ENCODE measurements at places on chromosomes 5 and 9.

GRCh38 chr9:93815677-93816076 lies 139.5 kb downstream of the BARX1 start:
- DNase-seq, result no peak

DNA sequence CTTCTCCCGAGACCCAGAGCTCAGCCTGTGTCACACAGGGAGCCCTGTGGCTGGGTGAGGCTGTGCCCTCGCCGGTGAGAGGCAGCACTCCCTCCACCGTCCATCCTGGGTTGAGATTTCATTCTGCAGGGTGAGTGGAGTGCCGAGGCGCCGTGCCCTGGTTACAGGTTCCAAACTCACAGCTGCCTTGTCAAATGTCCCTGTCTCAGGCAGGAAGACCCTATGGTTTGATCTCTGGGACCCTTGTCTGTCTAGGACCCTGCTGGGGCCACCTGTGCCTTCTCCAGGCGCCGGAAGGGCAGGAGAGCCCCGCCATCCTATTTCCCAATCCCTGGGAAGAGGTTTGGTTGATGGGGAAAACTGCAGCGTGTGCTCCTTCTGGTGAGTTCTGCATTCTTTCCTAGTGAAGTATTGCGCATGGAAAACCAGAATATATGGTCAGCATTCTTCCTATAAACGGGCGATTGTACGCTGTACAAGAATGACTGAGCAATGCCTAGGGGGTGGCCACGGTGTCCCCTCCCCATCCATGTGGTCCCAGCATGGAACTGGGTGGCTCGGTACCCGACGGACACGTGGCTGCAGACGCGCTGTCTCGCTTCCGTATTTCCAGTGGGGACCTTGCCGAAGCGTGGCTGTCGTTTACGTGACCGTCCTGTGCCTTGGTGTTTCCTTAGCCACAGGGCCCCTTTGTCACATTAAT lies 95.9 kb upstream of the COL5A1 start:
- DNase-seq, result peak; percentile 14

- no peak for DNase-seq
These were observed 131.4 kb downstream of the MCTP1 start for GRCh38 chr5:95153511-95153910.

DNA sequence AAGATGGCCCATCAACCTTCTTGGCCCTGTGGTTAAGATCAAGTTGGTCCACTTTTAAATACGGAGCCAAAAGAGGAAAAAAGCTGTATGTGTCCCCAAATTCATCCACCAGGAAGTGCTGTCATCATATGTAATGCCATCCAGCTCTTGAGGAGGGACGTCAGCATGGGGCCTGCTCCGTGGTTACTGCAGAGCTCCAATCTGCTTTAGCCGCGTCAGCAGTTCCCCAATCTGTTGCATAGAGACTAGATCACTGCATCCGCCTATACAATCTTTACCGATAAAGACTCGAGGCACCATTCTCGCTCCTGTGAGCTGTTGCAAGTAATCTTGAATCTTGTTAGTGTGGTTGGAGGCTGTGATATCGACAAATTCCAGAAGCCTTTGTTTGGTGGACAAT lies 65.7 kb downstream of the GABRA6 start:
- no peak for DNase-seq

GRCh38 chr9:134933076-134933659 lies 15.5 kb upstream of the FCN1 start:
- no peak for DNase-seq

DNA sequence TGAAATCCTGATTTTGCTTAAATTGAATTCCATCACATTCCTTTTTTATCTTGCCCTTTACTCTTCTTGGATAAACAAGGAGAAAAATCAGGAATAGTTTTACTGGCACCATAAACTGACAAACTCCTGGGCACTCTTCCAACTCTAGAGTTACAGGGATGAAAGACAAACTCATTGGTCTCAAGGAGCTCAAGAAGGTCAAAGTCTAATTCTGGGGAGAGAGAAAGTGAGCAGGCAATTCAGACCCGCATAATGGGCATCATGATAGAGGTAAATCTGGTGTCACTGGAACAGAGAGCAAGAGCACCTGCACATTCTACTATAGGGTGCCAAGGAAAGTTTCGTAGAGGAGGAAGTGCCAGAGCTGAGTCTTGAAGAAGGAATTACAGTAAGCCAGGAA lies 64.8 kb downstream of the GRIN3A start:
- DNase-seq, result no peak

- DNase-seq, result no peak
These were observed 17.3 kb downstream of the ADGRD2 start for GRCh38 chr9:124467410-124468060.

- DNase-seq, result no peak
These were observed 22.0 kb upstream of the IFNE start for GRCh38 chr9:21504113-21504512.

Measured in GM12892 (cell line).